ENCODE measurements at places on chromosomes 16 and 17.

GRCh38 chr17:4304417-4305027, 40.7 kb upstream of the ANKFY1 start:
- peak; percentile 54 for DNase-seq

GRCh38 chr17:77429369-77429968, 288.7 kb downstream of the SEC14L1 start:
- no peak for DNase-seq

GRCh38 chr17:75750661-75751423, 14.2 kb downstream of the GALK1 start:
- DNase-seq = no peak

GRCh38 chr17:27323538-27324215, 29.8 kb downstream of the WSB1 start:
- no peak for DNase-seq

- peak; percentile 27 for DNase-seq
Observed at GRCh38 chr17:59754552-59754951, 47.1 kb downstream of the VMP1 start.

GRCh38 chr16:23227529-23227928, 45.0 kb downstream of the SCNN1G start:
- DNase-seq = no peak

GRCh38 chr17:80092959-80093358, 8.4 kb upstream of the GAA start:
- no peak for DNase-seq

GRCh38 chr17:4475463-4475862, 23.2 kb upstream of the SPNS2 start:
- DNase-seq = no peak

- DNase-seq = no peak
Observed at GRCh38 chr17:72430611-72431432, 310.0 kb downstream of the SOX9 start.

GRCh38 chr16:68889508-68890150, 46.3 kb downstream of the TANGO6 start:
- no peak for DNase-seq

DNA sequence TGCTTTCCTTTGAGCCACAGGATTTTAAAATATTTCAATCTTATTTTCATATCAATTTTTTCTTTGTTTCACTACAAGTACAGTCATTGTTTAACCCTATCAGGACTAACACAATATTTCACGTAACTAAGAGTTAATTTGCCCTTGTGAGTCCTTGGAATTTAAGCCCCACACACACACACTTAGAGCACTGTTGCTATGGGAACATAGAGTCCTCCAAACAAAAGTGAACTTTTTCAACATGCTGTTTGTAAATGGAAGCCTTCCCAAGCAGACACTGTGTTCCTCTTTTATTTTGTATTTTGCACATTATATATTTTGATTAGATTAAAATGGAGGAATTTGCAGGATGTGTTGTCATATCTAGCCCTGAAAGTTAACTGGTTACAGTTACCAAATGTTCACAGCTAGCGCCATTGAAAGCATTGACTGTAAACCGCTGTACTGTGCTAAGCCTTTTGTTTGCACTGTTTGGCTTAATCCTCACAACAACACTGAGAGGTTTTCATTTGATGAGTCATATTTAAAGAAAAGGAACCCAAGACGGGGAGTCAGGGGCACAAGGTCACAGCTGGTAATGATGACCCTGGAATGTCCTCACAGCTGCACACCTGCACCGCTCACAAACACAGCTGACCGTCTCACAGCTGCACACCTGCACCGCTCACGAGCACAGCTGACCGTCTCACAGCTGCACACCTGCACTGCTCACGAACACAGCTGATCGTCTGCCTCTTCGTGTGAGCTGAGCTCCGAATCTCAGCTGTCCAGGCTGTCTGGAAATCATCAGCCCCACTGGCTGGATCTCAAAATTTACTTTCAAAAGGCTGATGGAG, 6.3 kb downstream of the HSBP1 start:
- DNase-seq = peak; percentile 47

DNA sequence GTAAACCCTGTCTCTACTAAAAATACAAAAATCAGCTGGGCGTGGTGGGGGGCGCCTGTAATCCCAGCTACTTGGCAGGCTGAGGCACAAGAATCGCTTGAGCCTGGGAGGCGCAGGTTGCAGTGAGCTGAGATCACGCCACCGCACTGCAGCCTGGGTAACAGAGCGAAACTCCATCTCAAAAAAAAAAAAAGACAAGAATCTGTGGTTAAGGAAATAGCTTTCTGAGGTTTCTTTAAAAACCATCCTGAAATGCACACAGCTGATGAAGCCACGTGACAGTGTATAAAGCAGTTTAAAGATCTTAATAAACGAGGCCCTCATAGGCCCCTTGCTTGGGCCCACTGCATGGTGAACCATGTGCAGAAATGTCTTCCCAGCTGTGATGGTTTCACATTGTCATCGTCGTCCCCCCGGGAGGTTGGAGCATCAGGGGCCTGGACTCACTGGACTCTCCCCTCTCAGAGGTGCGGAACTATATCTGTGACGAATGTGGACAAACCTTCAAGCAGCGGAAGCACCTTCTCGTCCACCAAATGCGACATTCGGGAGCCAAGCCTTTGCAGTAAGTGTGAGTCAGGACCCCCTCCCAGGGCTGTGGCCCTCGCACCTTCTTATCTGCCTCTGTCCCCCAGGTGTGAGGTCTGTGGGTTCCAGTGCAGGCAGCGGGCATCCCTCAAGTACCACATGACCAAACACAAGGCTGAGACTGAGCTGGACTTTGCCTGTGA, 16.2 kb downstream of the ZNF276 start:
- no peak for DNase-seq

- no peak for DNase-seq
Observed at GRCh38 chr17:63120406-63120805, 154.4 kb downstream of the TANC2 start.

DNA sequence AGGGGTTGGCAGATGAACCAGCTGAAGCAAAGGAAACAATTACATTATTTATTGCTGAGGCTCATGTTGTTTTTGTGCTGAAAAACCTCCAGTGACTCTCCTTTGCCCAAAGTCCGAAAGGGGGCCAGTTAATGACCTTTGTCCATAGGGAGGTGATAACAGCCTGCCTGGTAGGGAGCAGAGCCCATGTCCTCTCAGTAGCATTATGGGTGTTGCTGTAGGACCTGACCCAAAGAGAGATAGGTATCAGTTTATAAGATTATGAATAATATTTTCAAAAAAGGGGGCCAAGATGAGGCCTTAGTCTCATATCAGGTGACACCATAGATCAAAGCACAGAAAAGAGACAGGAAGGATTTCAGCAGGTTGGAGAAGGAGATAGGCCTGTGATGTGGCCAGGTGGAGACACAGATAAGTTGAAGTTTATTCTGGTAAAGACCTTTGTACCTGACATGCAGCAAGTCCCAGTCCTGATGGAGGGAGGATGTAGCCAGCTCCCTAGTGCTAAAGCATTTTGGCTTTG, 55.1 kb downstream of the CENPV start:
- DNase-seq = no peak

DNA sequence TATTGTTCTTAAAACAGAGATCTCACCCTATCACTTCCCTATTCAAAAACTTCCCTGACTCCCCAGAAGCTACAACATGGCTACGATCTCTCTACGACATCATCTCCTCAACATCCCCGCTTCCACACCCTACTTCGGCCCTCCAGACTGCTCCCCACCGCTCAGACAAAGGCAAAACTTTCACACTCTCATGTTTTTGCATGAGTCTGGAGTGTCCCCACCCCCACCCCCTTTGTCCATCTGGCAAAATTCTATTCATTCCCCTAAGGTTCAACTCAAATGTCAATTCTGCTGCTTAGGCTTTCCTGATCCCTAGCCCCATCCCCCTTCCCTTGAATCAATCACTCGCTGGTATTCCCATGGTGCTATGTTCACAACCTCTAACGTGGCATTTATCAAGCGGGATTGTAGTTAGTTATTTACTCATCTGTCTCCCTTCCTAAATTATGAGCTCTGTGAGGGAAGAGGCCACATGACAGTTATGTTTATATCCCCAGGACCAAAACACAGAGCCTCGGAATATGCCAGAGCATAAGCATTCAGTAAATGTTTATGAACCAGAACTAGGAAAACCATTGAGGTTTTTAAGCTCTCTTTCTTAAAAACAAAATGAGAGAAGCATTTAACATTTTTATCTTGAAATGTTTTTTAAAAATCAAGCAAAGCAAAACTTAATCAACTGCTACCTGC, 55.9 kb downstream of the STX8 start:
- no peak for DNase-seq

- no peak for DNase-seq
Observed at GRCh38 chr17:42453439-42453838, 5.2 kb upstream of the ATP6V0A1 start.

DNA sequence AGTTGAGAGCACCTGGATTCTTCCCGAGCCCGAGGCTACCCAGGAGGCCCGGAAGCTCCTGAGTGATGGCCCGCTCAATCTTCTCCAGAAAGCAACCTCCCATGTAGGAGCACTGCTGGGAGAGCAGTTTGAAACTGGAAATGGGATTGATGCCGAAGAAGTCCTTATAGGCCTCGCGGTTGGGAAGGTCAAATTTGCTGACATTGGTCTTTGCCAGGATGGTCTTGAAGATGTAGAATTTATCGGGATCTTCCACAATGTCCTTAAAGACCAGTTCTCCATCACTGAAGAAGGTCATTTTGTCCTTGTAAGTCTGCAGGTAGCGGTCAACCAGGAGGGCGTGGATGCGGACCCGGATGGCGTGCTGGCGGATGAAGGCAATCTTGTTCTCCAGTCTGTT, 49.7 kb downstream of the SRL start:
- no peak for DNase-seq

- no peak for DNase-seq
Observed at GRCh38 chr17:8362651-8363332, 13.7 kb downstream of the KRABD2 start.

DNA sequence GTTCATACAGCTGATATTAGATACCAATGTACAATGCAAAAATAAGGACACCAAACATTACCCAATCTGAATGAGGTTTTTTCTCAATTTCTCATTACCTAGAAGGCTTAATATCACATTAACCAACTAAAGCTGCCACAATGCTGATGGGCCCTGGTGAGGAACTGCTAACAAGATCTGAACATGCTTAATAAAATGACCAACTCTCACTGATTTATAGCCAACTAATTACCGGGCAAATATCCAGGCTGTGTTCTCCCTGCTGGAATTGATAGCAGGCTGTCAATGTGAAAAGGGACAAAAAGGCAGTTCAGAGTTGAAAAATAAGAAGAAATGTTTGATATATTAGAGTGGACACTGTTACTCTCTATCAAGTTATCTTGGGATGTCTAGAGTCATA, 124.6 kb downstream of the TOX3 start:
- no peak for DNase-seq

GRCh38 chr17:57255182-57255775, 1.0 kb upstream of the MSI2 start:
- no peak for DNase-seq

GRCh38 chr16:47866423-47866822, 289.4 kb downstream of the ABCC12 start:
- no peak for DNase-seq

GRCh38 chr16:50267151-50267631, 840 bp downstream of the ADCY7 start:
- no peak for DNase-seq

DNA sequence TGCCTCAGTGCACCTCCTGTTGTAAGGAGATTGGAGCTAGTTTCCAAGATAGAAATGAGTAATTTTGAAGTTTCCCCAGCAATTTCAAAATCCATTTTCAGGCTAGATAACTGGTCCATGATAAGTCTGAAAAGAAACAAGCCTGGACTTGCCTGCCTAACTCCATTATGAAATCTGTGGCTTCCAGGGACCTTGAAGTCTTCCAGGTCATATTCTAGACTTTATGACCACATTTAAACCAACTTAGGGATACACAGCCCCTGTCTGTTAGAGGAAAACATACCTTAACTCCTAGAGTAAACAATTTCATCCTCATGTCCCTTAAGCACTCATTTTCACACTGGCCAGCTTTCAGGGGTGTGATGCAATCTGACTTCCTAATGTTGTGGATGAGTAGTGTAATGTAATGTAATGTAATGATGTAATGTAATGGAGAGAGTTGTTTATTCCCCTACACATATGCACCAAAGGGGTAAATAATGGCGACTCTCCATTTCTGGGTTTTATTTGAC, 96.7 kb upstream of the FAM20A start:
- DNase-seq = no peak

GRCh38 chr17:83064732-83065659, 14.4 kb upstream of the METRNL start:
- DNase-seq = no peak

DNA sequence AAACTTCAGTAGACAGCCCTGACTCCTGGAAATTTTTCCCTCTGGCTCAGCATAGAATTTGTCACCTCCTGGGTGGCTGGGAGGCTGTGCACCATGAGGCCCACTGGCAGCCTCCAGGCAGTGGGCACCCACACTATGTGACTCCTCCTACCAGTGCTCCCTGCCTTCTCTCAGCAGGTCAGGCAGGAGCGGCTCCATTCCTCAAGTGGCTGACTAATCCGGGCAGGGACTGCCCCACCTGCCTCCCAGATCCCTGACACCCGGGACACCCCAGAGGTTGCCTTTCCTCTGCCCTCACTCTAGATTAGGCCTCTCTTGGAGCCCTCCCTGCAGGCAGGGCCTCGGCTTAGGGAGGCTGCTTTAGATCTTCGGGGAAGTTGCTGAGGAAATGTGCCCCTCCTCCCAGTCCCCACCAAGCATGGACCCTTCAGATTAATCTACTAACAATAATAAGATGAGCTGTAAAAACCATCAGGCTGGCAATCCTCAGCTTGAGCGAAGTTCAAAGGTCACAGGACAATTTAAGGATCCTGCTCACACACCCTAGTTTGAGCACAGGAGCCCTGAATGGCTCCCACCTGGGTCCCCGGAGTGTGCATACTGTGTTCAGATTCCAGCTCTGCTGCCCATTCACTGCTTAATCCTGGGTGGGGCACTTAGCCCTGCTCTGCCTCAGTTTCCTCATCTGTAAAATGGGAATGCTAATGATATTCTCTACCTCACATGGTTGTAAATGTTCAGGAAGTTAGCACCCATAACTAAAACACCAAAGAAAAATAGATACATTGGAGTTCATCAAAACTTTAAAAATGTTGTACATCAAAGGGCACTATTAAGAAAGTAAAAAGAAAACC, 10.0 kb upstream of the MYCBPAP start:
- DNase-seq = no peak

DNA sequence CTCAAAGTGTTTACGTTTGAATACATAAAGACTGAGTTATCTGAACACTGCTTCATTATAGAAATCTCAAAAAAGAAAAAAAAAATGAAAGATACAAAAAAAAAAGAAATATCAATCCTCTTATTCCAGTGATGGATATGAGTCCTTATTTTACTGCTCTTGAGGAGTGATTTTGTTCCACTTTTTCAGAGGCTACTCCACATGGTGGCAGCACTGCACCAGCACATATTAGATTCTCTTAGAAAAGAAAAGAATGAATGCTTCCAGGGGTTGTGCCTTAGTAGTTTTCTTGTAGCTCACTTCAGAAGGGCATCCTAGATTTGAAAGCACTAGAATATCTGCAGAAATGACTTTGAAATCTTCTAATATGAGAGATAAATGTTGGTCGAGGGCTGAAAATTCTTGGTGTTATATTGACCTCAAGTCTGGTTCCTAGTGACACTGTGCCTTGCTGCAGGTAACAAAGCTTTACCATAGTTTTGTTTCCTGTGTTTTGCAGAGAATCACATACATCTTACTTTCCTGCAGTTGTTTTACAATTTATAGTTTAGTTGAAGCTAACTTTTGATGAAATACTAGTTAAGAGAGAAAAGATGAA, 25.9 kb downstream of the AP2B1 start:
- peak; percentile 75 for DNase-seq

Data from NCI-H1417 (cell line).